ENCODE measurements at places on chromosomes 1 and 21.

- no peak for DNase-seq
These were observed 40.2 kb downstream of the PRMT6 start for GRCh38 chr1:107096690-107097089.

DNA sequence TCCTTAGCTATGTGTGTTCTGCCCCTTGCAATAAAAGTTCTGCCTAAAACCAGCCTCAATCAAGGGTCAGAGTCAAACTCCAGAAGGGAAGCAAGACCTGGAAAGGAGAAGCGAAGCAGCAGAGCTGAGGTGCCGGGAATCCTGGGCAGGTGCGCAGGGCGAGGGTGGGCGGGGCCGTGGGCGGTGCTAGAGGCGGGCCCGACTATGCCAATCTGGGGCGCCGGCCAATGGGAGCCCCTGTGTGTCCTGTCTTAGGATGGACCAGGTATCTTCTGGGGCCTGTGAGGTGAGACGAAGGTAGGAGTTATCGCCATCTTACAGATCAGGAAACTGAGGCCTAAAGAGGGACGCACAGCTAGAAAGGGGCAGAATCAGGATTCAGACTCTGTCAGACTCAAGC is 120.3 kb downstream of the PTPRU start:
- no peak for DNase-seq

DNA sequence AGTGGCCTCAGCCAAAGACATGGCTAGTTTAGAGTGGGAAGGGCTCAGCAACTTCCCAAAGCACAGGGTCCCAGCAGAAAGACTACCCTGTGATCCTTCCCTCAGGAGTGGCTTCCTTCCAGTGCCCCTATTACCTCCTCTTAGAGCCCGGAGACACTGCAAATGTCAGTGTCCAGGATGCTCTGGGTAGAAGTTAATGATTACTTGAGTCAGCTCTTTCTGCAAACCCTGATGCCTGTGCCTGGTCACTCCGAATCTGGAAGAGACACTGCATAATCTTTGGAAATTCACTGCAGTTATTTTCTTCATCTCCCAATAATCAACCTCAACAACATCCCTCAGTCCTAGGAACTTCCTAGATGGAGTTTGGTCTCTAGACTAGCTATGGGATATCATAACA is 27.2 kb upstream of the MGST3 start:
- no peak for DNase-seq

GRCh38 chr1:211985556-211986264 is 49.6 kb downstream of the INTS7 start:
- no peak for DNase-seq

GRCh38 chr1:154767315-154768240 is 102.5 kb downstream of the KCNN3 start:
- peak; percentile 60 for DNase-seq

GRCh38 chr1:25516686-25517085 is 26.7 kb upstream of the LDLRAP1 start:
- no peak for DNase-seq

DNA sequence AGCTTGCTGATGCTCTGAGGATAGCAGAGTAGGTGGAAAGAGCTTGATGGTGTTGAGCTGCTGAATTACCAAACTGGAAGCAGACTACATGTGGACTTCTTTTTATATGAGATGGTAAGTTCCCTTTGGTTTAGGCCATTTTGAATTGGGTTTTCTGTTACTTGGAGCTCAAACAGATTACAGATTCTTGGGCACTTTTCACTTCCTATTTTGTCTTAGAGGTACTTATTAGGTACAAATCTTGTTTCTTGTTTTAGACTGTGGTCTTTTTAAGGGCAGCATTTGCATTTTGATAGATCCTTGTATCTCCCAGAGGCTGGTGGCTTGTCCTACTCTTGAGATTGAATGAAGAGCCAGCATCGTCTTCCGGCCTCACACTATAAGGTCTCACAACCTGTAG is 70.2 kb downstream of the GADD45A start:
- DNase-seq = no peak

DNA sequence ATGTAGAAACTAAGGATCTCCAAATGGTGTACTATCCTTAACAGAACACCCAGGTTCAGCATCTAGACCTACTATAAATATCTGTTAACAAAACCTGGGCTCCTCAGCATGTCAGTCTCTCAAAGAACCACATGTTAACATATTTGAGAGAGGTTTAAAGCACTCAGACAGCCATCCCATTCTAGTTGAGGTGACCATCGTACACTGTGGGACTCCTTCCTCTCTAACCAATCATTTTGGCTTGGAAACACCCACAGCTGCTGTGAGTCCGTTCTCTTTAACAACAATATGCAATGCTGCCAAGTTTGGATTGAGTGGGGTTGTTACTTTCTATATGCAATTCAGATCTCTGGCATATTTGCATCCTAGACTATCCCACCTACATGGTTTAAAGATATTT is 105.8 kb downstream of the MRPL39 start:
- no peak for DNase-seq

DNA sequence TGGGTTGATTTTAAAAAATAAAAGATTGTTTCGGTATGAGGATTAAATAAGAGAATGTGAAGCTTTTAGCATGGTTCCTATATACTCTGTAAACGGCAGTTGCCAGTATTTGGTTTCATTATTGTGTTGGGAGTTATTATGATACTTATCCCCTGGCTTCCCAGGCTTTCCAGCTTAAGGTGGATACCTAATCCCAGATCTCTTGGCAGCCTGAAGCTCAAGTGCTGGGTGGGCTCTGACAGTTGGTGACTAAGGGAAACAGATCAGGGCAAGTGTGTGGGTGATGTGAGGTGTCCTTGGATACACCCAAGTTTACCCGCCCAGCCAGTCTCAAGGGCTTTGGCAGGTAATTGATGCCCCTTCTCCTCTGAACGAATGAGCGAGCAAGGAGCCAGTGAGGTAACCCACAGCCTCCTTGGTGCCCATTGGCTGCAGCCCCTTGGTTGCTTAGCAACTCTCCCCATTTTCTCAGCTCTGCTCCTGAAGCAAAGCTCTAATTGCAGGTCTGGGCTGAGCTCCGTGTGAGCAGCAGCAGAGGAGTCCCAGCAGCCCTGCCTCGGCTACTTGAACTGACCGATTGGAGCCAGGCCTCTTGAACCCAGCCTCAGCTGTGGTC is 6.1 kb downstream of the IPO13 start:
- DNase-seq = peak; percentile 26

- DNase-seq = no peak
These were observed 51.0 kb downstream of the CASQ2 start for GRCh38 chr1:115717541-115717940.

GRCh38 chr1:224852901-224853568 is 76.4 kb upstream of the DNAH14 start:
- DNase-seq = no peak

DNA sequence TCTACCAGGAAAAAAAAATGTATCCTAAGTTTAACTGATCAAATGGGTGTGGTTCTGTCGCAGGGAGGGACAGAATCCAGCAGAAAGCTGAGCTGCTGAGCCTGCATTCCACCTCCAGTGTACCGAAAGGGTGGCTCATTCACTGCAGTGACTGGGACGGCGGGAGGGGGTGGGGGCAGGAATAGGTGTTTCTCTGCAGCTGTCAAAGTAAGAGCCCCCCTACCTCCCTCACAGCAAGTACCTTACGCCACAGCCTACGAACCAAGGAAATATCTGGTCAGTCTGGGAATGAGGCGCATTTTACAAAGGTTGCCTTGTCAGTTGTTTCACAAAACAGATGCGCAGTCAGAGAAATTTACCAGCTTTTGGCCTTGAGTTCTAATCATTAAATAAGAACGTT is 1.7 kb downstream of the S100B start:
- no peak for DNase-seq

- DNase-seq = no peak
These were observed 744 bp upstream of the WDR26 start for GRCh38 chr1:224435318-224435763.

DNA sequence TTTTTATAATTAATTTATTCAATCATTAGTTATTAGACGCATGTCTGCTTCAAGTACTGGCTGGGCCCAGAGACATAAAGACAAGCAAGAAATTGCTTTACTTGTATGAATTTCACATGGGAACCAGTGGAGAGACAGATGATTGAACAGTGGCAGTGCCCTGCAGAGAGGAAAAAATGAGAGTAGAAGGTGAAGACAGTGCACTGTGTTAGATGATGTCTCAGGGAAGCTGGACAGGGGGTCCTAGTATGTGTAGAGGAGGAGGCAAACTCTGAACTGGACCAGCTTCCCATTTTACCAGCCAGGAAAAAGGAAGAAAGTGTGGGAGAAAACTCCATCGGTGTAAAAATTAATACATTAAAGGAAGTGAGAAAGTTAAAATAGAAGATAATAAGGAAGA is 126.0 kb downstream of the BACH1 start:
- DNase-seq = no peak

DNA sequence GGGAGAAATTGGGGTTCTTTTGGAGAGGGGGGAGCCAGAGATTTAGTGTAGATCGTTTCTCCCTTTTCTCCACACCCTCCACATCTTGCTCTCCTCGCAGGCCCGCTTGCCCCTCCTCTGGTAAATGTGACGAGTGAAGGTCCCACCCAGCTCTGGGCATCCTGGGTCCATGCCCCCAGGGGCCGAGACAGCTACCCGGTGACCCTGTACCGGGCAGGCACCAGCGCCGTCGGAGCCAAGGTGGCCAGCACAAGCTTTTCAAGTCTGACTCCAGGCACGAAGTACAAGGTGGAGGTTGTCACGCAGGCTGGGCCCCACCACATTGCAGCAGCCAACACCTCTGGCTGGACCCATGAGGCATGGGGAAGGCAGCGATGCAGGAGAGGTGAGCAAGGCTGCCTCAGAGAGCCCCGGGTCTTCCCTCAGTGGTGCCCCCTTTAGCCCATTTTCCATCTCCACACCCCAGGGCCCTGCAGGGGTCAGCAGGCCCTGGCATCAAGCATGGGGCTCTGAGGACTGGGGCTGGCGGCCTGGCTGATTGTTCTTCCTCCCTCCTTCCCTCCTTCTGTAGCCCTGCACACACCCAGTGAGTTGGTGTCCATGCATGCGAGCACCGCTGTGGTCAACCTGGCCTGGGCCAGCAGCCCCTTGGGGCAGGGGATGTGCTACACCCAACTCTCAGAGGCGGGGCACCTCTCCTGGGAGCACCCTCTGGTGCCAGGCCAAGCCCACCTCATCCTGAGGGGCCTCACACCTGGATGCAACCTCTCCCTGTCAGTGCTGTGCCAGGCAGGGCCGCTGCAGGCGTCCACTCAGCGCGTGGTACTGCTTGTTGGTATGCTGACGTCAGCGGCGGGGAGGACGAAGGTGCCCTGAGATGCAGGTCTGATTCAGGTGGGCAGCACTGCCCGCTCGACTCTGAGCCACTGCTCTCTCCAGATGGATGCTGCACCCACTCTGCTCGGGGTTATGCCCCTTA is 16.4 kb upstream of the LGR6 start:
- DNase-seq = no peak

GRCh38 chr1:230487773-230488428 is 61.8 kb upstream of the PGBD5 start:
- no peak for DNase-seq

DNA sequence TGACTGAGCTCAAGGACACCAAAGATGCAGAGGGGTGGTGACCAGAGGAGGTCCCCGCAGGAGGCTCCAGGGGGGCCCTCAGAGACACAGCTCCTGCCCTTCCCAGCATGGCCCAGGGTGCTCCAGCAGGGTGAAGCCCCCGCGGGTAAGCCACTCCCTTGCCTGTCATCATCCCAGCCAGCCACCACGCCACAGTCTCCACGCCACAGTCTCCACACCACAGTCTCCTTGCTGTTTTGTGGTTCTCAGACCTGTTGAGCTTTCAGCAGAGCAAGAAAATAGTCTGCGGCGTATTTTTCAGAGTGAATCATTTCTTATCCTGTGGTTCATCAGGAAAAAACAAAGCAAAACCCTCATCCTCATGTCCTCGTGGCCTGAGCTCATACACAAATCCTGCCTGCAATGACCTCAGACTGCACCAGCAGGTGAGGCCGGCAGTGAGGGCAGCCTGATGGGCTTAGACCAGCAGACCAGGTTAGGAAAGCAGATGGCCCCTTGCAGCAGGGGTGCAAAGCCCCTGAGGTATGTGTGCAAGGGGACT is 25.7 kb upstream of the ABCG1 start:
- DNase-seq = no peak

- peak; percentile 81 for DNase-seq
These were observed 58.9 kb downstream of the VPS26C start for GRCh38 chr21:37208056-37208721.

Measured in amygdala (tissue), 56 donors.